ENCODE measurements at places on chromosomes 7 and 10.

DNA sequence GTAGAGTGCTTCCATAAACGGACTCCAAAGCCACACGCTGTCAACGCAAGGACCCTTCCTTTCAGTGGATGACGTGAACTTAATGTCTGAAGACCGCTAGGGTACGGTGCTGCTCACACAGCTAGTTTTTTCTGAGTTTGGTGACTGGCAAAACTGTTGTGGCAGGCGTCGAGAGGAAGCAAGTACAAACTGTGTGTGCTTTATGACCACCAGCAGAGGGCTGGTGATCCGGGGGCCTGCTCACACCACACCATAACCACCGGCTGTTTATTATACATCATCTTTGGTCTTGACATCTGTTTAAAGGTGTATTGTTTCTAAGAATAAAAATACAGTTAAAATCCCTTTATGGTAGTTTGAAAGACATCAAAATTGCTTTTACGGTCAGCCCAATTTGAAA lies 37.1 kb upstream of the ATP6V0A4 start:
- no peak for DNase-seq

DNA sequence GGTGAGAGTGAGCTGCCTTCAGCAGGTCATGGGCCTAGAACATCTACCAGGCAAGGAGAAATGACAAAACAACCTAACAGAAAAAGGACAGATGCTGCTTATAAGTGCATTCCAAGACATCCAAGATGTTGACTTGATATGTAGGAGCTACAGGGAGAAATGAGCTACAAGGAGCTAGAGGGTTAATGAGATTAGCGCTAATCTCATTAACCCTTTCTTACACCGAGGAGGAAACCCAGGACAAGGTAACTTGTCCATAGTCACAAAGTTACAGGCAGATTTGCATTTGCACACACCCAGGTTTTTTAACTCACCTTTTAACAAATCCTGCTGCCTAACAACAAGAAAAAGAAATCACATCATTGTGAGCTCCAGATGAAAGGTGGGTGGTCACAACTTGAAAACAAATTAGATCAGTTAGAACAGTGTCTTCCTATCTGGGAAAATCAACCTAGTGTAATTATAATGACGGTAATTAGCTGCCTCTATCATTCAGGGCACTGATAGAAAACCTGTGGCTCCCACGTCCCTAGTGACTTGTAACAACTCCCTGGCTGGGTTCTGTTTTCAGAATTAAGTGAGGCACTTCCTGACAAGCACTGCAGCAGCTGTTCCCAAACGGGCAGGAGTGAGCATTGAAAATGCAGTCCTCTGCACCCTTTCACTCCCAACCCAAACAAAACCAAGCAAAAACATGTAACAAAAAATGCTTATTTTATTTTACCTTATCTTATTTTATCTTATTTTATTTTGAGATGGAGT lies 5.7 kb downstream of the KIAA1549 start:
- DNase-seq, result no peak

- DNase-seq, result no peak
These were observed 21.0 kb downstream of the KLF6 start for GRCh38 chr10:3763852-3764625.

DNA sequence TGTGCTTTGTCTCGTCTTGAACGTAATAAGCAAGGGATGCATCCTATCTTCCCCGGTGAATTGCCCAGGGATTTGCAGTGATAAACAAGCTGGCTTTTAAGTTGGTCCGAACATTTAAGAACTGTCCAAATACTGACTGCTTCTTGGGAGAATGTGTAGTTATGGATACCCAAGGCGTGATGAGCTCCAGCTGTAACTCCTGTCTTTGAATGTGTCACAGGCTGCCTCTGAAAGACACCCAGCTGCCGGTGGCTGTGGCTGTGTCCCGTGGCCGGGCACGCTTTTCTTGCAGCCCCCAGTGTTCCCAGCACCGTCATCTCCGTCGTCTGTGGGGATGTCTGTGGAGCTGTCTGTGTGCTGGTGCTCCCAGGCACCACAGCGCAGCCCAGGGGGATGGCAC lies 118.1 kb downstream of the GLRX3 start:
- no peak for DNase-seq

GRCh38 chr7:36986511-36986933 lies 262.2 kb upstream of the AOAH start:
- DNase-seq, result no peak

DNA sequence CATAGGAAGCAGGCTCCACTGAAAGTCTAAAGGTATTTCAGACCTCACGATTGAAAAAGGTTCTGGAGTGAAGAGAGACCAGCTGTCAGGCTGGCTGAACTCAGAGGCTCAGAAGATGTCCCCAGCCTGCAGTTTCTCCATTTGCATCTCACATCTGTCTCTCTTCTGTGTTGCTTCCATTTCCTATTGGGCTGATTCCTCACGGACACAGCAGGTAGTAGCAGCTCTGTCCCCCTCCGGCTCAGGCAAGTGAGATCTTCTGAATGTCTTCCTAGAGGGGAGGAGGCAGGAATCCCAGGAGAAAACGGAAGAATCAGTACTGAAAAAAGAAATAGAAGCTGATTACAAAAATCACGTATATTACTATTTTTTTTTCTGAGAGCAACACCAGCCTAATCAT lies 274.1 kb upstream of the COBL start:
- DNase-seq, result no peak

- DNase-seq, result no peak
These were observed 156.3 kb upstream of the C7orf33 start for GRCh38 chr7:148434181-148434757.

DNA sequence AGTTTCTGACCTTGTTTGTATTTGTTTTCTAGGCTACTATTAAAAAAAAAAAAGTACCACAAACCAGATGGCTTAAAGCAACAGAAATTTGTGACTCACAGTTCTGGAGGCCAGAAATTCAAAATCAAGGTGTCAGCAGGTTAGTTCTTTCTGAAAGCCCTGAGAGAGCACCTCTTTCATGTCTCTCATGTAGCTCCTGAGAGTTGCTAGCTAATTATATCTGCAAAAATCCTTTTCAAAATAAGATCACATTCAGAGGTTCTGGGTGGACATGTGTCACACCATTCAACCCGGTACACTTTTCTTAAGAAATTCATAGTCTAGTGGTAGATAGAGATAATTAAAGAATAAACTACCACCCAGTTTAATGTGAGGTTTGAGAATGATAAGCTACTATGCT lies 888.6 kb downstream of the GRID1 start:
- no peak for DNase-seq

DNA sequence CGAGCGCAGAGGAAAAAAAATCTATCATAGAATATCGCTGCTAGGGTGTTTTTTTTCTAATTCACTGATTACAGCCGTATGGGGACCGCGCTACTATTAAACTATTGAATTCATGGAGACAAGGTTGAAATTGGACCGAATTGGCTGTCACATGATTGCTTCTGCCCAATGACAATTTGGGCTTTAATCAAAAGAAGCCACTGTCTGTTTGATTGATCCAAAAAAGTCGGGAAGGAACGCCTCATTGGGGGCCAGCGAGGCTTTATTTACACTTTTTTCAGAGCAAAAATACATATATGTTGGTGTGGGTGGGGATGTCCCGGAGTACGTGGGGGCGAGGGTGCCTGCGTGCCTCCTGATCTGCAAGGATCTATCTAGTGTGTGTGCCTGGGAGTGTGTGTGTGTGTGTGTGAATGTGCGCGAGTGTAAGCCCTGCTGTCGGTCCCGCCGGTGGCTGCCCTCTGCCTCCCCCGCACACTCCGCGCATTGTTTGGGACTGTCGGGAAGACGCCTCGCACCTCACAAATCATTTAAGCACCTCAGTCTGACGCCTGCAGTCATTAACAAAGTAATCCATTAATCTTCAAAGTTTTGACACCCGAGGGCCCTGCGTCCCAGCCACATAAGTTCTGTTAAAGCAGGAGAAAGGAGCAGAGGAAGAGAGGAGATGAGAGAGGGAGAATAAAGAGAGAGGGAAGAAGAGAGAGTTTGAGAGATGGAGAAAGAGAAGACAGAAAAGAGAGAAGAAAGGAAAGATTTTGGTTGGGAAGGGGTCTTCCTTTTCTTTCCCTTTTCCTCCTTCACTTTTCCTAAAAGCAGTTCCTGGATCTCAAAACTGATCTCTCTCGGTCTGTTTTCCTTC lies at the start of gene HOXA2:
TSS of gene HOXA2 (minus strand) at position 103 of the 862 bp plus-strand sequence. CDS start 183 bp downstream, outside the sequence.
- DNase-seq, result no peak

DNA sequence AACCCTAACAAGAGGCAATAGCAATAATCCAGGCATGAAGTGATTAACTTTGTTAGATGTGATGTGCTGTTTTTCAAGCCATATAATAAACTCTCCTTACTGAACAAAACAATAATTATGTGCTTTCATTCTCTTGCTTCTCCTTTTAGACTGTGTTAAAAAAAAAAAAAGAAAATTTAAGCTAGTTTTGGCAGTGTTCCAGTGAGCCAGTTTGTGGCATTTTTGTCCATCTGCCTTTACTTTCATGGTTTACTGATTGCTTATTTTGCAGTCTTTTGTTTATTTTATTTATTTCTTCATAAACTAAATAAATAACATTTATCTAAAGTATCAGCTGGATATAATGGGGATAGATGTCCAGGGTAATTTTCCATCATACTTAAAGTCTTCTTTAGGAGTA lies 625.3 kb downstream of the CNTNAP2 start:
- DNase-seq, result no peak

GRCh38 chr10:103861505-103861904 lies 6.1 kb upstream of the SH3PXD2A start:
- no peak for DNase-seq

DNA sequence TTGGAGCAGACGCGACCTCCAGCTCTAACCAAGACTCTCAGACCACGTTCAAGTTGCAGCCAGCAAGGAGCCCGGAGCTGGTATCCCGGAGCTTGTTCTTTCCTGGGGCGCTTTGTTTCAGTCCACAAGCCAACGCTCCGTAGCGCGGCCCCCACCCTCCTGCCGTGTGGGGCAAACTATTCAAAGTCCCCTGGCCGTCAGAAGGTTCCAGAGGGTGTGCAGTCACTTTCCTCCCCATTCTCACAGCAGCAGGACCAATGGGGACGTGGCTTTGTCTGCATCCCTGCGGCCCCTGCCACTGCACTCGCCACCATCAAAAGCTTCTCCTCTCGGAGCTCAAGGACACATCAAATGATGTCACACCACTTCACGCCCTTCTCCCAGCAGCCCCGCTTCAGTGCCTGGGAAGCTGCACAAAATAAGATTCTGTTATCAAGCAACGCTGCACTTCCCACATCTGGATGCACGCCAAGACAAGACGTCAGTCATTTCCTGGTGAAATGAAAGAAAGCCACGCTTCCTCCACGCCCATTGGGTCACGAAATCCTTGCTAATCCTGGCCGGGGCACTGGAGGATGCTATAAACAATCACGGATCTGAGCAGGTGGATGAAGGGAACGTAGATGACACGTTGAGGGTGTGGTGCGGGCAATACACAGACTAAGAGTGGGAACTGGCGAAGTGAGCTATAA lies 348.2 kb downstream of the PTPRN2 start:
- DNase-seq, result no peak

All from endothelial cell (in vitro differentiated cells).